NCI-H510A (cell line): ENCODE measurements at places on chromosomes 1 and 21.

DNA sequence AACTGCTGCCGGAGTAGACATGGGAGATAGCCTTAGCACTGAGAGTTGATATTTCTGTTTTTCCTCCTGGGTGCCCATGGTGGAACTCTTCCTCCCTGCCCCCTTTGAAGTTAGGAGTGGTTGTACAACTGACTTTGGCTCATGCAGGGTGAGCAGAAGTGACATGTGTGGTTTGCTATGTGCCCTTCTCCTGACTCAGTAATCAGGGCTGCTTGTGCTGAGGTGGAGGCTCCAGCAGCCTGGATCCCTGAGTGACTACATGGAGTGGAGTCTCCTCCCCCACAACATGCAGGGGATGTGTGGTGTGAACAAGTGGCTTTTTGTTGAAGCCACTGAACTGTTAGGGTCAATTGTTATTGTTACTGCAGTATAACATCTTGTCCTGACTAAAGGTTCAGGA lies 261.6 kb downstream of the CAMTA1 start:
- DNase-seq, result no peak

GRCh38 chr1:238485912-238486209 lies 595.1 kb upstream of the ZP4 start:
- no peak for DNase-seq

DNA sequence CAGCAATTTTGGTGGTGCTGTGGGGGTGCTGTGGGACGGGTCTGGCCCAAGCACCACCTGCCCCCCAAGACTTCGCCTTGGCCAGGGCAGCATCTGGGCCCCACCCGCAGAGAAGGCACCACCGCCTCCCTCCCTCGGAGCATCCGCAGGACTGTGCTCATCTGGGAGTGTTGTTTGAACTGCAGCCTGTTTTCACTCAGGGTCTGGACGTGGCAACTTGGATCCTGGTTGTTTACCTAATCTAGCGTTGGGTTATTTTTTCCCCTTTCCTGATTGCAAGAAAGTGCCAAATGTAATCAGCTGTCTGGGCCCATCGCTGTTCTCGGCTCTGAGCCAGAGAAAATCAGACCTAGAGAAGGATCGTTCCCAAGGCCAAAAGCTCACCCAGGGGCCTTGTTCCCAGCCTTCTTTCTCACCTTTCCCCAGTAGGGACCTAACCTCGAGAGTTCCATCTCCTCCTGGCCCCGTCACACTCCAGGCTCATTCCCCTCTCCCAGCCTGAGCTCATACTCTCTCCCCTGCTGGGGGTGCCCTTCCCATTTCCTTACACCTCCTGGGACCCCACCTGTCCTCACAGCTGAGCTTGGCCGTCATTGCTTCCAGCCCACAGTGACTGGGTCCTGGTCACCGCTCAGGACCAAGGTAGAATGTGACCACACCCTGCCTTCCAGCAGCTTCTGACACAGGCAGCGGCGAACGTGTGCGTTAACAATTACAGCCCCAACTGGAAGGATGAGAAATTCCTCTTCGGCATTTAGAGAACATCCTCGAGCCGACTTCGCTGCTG lies 72.0 kb upstream of the FAM20B start:
- no peak for DNase-seq

- no peak for DNase-seq
Observed at GRCh38 chr1:112982853-112983536, 27.0 kb upstream of the SLC16A1 start.

DNA sequence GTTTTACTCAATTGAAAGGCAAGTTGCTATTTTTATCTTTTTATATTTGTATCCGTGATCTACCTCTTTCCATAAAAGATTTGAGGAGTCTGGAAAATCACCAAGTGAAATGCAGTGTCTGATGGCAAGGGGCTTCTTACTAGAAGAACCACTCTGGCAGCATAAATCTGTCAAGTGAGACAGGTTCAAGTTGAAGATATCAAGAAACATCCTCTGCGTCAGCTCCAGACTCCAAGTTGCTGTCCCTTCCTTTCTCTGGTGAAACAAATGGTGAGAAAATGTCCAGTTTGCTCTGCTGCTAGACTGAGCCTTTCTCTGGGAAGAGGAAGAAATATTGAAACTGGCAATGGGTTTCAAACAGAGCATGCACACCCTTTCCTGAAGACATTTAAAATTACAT lies 411.2 kb downstream of the PLPP3 start:
- DNase-seq, result no peak

GRCh38 chr1:156625436-156626078 lies 6.3 kb downstream of the HAPLN2 start:
- no peak for DNase-seq

DNA sequence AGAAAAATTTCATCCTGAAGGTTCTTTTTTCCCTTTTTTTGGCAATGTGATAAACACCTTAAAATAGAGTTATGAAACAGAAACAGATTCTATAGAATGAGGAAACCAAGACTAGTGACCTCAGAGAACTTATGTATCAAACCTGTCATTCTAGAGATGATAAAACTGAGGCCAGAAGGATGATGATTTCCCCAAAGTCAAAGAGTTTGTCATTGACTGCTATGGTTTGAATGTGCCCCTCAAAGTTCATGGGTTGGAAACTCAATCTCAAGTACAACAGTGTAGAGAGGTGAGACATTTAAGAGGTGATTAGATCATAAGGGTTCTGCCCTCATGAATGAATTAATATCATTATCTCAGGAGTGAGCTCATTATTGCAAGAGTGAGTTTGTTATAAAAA lies 13.7 kb upstream of the BEND5 start:
- DNase-seq, result no peak

DNA sequence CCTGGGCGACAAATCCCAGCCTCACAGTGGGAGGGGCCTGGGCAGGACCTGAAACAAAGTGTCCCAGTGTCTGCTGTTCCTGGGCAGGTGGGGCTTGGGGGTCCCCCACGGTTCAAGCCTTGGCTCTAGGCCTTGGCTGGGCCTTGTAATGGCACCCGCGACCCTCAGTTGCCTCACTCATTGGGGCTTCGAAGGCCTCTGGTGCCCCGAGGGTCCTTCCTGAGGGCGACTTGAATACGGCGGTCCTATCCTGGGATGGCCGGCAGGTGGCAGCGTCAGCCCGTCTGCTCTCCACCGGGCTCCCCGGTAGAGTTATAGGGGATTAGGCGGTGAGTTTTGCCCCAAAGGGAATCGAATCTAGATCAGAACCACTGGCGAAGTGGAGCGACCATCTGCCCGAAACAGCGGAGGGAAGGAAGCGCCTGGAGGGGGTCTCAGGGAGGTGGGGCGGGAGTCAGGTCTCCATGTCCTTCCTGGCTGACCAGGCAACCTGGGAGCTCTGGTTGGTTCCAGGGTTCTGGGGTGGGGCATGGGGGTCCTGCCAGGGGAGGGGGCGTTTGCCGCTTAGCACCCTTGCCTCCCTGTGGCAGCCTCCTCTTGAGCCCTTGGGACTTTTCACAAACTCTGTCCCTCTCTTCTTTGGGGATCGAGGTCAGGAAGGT lies 2.1 kb upstream of the PEX10 start:
- DNase-seq, result peak; percentile 56

GRCh38 chr1:185412385-185413087 lies 95.5 kb upstream of the IVNS1ABP start:
- no peak for DNase-seq

DNA sequence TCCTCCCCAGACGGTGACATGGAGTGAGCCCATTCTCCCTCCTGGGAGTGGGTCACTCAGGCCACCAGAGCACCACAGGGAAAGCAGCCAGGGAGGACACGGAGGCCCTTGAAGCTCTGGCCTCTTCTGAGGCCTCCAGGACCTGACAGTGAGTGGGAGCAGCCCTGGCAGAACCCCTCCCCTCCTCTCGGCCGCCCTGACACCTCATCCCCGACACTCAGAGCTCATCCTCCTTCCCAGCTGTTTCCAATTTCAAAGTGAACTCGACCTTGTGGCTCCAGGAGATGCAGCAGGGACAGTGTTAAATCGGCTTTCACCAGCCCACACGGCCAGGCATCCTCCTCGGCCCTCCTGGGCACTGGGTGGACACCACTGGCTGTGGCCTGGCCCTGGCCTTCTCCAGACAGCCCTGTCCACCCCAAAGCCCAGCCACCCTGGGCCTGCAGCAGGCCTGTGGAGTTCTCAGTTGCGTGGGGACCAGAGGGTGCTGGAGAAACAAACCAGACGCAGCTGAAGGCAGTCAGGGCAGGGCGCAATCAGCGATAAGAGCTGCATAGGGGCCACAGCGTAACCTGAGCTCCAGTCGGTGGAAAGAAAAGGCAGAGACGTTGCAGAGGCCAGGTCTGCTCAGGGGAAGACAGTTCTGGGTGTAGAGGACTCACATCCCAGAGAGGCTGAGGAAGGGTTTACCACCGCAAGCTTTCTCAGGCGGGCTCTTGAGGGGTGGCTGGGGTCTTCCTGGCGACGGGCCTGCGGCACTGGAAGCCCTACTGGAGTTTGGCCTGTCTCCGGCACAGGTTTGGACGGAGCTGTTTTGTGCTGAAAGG lies 27.1 kb downstream of the FTCD start:
- DNase-seq, result no peak

DNA sequence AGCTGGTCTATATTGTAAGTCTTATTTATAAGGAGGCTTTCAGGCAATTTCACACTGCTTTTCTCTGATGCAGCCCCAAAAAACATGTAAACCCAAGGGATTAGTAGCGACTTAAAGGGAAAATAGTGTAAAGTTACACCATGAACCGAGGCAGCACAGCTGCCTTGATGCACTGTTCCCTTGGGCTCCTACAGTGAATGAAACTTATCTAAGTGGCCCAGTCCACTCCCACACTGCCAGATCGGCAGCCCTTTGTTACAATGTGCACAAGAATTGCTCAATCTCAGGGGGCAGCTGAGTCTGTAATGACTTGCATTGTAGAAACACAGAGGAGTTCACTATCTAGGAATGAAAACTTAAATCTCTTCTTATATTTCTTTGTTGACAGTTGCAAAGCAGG lies 120.8 kb upstream of the ADGRL2 start:
- DNase-seq, result no peak

GRCh38 chr1:92210701-92211100 lies 7.0 kb upstream of the C1orf146 start:
- no peak for DNase-seq

DNA sequence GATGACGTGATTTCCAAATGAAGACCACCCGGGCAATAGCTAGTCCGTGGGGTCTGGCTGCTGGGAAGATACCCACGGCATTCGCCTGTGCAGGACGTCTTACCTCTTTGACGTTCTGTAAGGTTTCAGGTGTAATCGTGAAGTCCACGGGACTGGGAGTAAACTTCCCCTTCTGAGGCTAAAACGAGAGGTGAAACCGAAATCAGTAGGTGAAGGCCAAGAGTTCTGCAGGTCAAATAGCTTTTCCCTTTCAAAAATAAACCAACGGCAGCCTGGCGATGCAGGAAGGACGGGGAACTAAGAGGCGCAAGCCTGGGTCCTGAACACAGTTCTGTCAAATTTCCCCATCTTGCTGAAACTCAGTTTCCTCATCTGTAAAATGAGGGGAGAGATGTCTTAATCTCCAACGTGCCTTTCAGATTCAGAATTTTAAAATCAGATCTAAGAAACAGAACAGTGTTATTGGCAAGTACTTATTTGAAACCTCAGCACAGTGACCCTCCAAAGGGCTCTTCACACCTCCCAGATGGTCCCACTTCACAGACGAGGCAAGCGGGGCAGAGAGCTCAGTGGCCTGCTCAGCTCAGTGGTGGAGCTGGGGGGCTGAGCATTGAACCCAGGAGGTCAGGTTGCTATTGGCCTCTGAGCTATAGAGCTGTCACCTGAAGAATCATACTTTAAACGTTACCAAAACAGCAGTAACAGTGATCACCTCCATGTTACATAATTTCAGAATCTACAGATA lies 34.7 kb downstream of the VPS26C start:
- no peak for DNase-seq

GRCh38 chr21:26441149-26441548 lies 131.9 kb downstream of the CYYR1 start:
- DNase-seq, result no peak

GRCh38 chr1:200602632-200603031 lies 17.9 kb downstream of the KIF14 start:
- no peak for DNase-seq

GRCh38 chr1:170657275-170657853 lies 6.6 kb upstream of the PRRX1 start:
- peak; percentile 16 for DNase-seq

DNA sequence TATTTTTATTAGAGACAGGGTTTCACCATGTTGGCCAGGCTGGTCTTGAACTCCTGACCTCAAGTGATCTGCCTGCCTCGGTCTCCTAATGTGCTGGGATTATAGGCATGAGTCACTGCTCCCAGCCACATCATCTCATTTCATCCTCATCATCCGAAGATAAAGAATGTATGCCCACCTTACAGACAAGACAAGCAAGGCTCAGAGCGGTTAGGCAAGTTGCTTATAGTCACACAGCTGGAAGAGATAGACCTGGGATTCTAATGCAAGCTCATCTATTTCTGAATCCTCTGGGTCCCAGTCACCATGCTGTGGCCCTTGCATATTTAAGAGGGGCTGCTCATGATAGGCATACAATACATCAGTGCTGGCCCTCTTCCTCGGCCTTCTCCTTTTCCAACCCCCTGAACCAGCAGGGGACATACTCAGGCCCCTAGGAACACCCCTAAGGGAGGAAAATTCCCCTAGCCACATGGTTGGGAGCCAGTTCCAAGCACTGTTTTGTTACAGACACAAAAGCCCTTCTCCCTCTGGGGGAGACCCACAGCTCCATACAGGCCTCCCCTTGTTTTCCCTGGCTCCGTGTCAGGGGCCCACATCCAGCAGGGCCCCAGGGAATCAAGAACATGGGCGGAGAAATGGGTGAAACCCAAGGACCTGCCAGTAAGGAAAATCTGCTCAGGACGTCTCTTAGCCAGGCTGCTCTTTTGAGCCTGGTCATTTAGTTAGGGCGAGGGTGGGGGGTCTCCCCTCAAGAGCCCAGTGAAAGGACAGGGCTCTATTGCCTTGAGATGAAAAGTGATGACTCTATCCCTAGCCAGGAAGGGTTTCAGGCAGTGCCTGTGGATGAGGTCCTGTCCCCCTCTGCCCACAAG lies 6.9 kb downstream of the CSRP1 start:
- DNase-seq, result no peak

DNA sequence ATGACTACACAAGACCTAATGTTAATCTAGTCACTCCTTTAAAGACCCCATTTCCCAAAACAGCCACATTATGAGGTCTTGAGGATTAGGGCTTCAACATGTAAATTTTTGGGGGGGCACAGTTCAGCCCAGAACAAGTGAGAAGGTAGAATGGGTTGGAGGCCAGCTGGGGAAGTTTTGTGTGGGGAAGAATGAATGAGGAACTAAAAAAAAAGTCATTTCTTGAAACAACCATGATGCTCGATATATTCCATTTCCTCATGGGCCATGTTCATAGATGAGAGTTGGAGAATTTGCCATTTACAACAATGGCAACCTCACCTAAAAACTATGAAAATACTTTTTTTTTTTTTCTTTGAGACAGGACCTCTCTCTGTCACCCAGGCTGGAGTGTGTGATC lies 14.5 kb downstream of the NLRP3 start:
- DNase-seq, result no peak

GRCh38 chr1:40588586-40588985 lies 57.1 kb downstream of the ZNF684 start:
- DNase-seq, result no peak

DNA sequence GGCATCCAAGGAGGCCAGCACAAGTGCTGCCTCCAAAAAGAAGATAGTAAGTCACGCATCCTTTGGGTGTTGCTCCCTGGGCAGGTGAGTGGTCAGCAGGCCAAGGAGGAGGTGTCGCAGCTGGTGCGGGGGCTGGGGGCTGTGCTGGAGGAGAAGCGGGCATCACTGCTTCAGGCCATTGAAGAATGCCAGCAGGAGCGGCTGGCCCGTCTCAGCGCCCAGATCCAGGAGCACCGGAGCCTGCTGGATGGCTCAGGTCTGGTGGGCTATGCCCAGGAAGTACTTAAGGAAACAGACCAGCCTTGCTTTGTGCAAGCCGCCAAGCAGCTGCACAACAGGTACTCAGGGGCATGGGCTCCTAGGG lies 4.3 kb downstream of the TRIM46 start:
- DNase-seq, result no peak
